ENCODE measurements at places on chromosomes 2 and 18.

GRCh38 chr2:88561646-88562388, 65.4 kb downstream of the EIF2AK3 start:
- no peak for DNase-seq

DNA sequence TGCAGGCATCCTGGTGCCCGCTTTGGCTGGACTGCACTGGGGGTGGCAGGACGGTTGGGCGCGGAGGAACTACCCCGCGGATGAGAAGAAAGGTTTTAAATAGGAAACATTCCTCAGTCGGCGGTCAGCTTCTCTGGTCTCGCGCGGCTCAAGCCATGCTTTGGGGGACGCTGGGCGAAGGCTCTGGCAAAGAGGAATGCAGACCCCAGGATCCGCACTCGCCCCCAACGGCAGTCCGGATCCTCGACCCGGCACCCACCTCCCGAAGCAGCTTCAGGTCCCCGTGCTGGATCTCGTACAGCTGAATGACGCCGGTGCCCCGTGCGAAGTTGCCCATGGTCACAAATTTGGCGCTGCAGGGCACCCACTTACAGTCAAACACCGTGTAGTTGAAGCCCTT, 686 bp upstream of the PNO1 start:
- peak; percentile 57 for DNase-seq

DNA sequence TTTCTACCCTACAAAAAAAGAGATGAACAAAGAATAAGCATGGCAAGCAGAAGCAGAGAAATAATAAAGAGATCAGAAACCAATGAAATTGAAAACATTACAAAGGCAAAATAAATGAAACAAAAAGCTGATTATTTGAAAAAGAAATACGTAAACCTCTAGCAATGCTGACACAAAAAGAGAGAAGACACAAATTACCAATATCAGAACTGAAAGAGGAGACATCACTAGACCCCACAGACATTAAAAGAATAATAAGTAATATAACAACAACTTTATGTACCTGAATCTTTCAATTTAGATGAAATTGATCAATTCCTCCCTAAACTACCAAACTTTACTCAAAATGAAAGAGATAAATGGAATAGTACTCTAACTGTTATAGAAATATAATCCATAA, 75.9 kb downstream of the TMEM163 start:
- no peak for DNase-seq

- no peak for DNase-seq
These were observed 296.5 kb upstream of the GYPC start for GRCh38 chr2:126359494-126359893.

DNA sequence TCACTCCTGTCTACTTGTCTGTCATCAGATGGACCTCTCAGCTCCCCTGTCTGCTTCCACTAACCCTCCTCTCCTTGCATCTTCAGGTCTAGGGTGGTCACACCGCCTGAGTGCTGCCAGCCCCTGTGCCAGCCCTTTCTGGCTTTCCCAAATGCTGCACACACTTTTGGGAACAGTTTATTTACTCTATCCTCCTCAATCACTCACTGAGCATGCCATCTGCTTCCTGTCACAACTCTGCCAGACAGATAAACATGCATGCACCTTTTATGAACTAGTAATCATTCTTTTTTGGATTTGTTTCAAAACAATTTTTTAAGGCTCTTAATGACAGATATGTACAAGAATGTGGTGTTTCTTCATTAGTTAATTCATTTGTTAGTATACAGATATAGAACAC, 56.3 kb upstream of the CCDC195 start:
- DNase-seq, result no peak

DNA sequence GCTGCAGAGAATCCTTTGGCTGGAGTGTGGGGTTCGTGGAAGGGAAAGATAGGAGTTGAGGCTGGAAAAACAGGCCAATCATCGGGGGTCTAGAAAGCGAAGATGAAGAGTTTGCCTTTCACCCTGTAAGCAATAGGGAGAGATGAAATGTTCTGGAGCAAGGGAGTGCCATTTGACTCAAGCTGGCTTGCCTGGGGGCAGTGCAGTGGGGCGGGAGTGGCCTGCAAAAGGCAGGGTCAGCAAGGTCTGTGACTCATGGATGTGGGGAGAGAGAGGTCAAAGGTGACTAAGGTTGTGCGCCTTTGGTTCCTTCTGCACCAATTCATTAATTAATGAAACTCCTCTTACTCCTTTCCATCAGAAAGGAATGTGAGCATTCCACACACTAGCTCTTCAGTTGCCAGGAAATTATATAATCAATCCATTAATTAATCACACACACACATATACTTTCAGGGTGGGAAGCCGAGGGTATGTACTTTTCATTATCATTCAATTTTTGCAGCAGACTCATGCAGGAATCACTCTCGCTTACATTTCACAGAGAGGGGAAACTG, 227.6 kb downstream of the MYCN start:
- no peak for DNase-seq

- DNase-seq, result no peak
These were observed 53.0 kb downstream of the EPHA4 start for GRCh38 chr2:221518935-221519625.

- no peak for DNase-seq
These were observed 23.9 kb downstream of the MEMO1 start for GRCh38 chr2:31986906-31987305.

- DNase-seq, result no peak
These were observed 206.5 kb upstream of the AGAP1 start for GRCh38 chr2:235287375-235287733.

GRCh38 chr18:2197946-2198345, 373.4 kb downstream of the METTL4 start:
- no peak for DNase-seq

DNA sequence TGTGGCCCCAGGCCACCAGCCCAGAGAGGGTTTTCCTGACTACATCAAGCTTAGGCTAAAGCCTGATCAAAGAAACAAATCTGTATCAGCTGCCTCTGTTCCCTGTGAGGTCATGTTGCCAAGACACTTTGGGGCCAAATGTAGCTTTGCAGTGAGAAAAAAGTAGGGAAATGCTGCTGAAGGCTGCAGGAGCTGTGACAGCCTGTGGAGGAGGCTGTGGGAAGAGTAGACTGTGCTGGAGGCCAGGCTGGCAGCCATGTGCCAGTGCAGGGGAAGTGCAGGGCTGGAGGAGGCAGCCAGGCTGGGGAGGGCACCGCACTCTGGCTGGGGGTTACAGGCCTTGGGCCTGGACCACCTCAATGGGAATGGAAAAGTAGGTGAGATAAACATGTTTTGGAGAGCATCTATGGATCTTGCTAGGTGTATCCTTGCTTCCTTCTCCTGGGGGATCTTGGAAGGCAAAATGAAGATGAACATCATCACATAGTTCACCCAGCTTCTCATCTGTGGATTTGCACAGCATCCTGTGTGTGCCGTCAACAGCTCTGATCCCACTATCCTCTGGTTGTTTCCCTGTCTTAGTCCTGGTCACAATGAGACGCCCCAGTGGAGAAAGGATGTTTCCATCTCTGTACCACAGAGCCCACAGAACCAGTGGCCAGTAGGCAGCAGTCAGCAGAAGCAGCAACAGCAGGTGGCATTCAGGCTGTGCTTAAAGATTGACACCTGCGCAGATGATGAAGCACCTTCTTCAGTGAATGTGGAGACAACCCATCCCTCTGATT, 103.8 kb upstream of the COPS8 start:
- no peak for DNase-seq

DNA sequence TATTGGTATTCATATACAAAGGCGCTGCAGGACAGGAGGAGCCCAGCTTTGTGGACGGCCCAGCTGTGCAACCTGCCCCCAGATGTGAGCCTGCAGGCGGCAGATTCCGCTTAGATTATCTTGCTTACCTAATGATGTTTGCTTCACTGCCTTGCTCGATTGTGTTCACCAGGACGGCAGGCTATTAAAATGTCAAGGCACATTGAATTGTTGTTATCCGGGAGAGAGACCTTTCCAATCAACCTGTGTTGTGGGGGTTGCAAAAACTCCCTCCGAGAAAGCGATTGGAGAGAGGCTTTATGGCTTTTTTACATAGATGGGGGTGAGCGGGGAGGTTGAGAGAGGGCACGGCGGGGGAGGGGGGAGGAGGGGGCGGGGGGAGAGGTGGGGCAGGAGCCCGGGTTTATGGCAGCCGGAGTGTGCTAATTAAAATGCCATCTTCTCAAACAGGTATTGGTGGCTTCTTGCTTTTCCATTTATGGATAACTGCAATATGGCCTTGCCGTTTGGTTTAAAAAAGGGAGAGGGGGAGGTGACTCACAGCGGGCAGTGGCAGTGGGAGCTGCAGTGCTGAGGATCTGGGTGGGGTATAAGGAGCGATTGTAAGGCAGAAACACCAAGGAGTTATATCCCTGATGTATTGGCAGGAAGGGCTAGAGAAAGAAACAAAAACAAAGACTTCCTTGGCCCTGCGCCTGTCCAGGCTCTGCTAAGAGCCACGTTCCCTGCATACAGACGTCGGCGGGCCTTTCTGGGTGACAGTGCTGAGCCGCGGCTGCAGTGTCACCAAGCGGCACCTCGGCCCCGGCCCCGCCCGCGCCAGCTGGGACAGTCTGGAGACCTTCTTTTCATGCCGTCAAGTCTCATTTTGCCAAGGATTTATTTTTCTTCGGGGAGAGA, 97.2 kb downstream of the INSIG2 start:
- peak; percentile 62 for DNase-seq

DNA sequence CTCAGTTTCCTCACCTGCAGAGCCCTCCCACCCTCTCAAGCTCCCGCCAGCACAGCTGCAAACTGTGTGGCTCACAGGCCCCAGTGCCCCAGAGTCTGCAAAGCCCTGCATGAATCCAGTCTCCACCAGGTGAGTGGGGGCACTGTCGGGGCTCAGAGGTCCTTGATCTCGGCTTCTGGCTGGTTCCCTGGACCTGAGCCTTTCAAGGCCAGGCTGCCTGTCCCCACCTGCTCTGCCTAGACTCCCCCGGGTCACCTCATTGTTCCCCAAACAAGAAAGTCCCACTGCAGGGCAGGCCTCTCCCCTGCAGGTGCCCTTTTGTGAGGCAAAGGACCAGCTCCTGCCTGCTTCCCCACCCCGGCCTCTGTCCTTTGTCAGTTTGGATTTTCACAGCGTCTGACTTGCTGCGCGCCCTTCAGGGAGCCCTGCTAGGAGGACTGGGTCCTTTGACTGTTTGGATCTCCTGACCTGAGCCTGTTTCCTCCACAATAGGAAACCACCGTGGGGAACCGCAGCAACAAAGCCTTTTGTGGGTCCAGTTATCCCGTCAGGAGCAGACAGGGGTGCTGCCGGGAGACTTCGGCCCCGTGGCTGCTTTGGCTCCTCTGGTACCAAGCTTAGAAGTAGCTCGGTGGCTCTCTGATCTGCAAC, 200.5 kb upstream of the HDAC4 start:
- DNase-seq, result no peak
